Stimulated activated CD4-positive, alpha-beta T cell treated with anti-CD3 and anti-CD28 coated beads, Interleukin-2, amount 100 ng/mL, for 24 hours (primary cell): ENCODE measurements at places on chromosomes 11 and 22.

GRCh38 chr22:21937821-21938070, 14.9 kb downstream of the PPM1F start:
- DNase-seq = no peak

- DNase-seq = no peak
These were observed 94.9 kb downstream of the SCN3B start for GRCh38 chr11:123559523-123559955.

GRCh38 chr11:14070896-14071295, 108.4 kb downstream of the SPON1 start:
- DNase-seq = no peak

DNA sequence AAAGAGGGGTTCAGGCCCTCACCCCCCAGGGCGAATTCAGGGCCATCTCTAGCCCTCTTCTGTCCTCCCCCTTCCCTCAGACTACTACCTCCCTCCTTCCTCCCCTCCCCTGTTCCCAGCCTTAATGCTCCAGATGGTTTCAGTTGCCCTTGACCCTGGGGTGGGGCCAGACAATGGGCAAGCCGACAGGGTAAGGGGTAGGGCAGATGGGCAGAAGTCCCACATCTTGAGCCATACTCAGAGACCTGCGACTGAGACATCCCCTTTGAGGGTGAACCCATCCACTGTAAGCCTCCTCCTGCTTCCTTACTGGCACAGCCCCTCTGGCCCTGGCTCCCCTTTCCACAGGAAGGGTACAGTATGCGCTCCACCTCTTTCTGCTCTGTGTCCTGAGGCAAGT, 1.9 kb downstream of the RHBDD3 start:
- DNase-seq = no peak

DNA sequence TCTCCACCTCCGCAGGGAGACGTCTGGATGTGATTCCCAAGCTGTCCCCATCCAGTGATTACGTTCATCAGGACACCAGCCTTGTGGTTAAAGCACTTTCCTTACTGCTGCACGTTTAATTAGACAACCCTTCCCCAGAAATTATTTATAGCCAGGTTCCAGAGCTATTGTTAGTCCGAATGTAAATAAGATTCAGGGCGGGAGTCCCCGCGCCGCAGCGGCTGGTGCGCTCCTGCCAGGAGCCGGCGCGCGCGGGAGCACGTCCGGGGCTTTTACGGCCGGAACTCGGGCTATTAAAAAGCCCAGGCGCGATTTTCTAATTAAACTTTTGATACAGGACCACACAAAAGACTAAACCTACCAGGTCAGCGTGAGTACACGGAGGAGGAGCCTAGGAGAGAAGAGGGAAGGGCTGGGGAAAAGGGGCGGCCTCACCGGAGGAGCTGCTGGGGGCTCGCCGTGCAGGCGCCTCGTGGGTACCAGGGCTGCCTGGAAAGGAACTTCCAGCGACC, 538.3 kb downstream of the OPCML start:
- DNase-seq = no peak

DNA sequence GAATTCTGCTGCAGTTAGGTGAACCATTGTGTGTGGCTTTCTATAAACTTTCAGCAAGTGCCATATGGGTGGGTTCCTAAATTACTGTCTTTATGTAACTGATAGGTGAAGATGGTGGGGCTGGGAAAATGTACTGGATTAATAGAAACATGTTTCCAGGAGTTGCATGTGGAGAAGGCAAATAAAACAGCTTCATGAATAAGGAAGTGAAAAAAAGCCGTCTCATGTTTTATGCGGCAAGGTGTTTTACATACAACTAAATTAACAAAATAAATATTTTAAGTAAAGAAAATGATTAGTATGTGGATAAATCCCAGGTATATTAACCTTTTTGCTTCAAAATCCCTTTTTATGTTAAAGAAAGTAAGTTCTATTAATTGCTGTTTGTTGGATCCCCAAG, 67.2 kb downstream of the EXT2 start:
- DNase-seq = no peak

- no peak for DNase-seq
These were observed 20.3 kb upstream of the YPEL1 start for GRCh38 chr22:21755851-21756284.

- DNase-seq = no peak
These were observed 22.0 kb downstream of the TRAF6 start for GRCh38 chr11:36488096-36488495.

GRCh38 chr22:17065433-17065832, 19.4 kb upstream of the IL17RA start:
- DNase-seq = no peak
